ENCODE measurements at places on chromosomes 6 and 20.

- H3K4me1 ChIP-seq: peaks cover 54% of the 10 kb centered on the region
- no peak for DNase-seq
- no peaks in the 10 kb centered on the region for H3K36me3 ChIP-seq
- H3K27ac ChIP-seq: peak overlapping the region; percentile 48
These were observed 20.2 kb downstream of the PIM1 start for GRCh38 chr6:37190159-37190535.

GRCh38 chr20:24842918-24843715 is 106.0 kb upstream of the CST7 start:
- H3K36me3 ChIP-seq: no peaks in the 10 kb centered on the region
- no peak overlapping the region for H3K4me3 ChIP-seq
- H3K27ac ChIP-seq: no peak overlapping the region
- no peak for DNase-seq
- H3K4me1 ChIP-seq: no peaks in the 10 kb centered on the region

GRCh38 chr20:11734431-11734830 is 183.3 kb upstream of the BTBD3 start:
- DNase-seq: no peak
- no peaks in the 10 kb centered on the region for H3K27me3 ChIP-seq
- no peak overlapping the region for H3K27ac ChIP-seq
- H3K4me3 ChIP-seq: no peak overlapping the region
- H3K4me1 ChIP-seq: no peaks in the 10 kb centered on the region

- peak within 1 kb of the TSS; percentile 61 for H3K4me3 ChIP-seq
- peak within 1 kb of the TSS; percentile 71 for H3K27ac ChIP-seq
- H3K4me1 ChIP-seq: peaks cover 28% of the 10 kb centered on the region
- H3K36me3 ChIP-seq: no peaks in the 10 kb centered on the region
These were observed at the start of gene DUSP22 for GRCh38 chr6:291697-292505. TSS of gene DUSP22 (plus strand) at chr6:292487. CDS start at chr6:292540, 53 bp downstream.

GRCh38 chr6:166297606-166298005 is 10.6 kb downstream of the PRR18 start:
- DNase-seq: no peak
- H3K27ac ChIP-seq: no peak overlapping the region
- H3K4me1 ChIP-seq: no peaks in the 10 kb centered on the region
- no peak overlapping the region for H3K4me3 ChIP-seq

DNA sequence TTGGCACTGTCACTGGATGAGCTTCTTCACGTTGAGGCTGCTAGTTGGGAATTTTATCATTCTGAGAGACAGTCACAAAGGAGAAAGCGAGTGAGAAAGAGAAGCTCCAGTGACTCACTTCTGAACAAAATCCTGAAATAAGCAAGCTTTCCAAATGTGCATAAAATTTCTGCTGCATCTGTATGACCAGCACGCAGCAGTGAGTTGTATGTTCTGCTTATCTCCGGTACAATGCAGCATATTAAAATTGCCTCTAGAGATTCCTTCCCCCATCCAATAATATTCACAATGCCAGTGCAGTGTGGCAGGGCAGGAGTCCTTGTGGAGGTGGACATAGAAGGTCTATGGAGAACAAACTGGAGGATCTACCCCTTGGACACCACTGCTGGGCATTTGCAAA is 290.5 kb downstream of the ADGB start:
- DNase-seq: no peak
- H3K36me3 ChIP-seq: no peaks in the 10 kb centered on the region
- H3K4me1 ChIP-seq: no peaks in the 10 kb centered on the region
- H3K4me3 ChIP-seq: no peak overlapping the region
- H3K27me3 ChIP-seq: no peaks in the 10 kb centered on the region
